ENCODE measurements at places on chromosomes 1 and 21.

DNA sequence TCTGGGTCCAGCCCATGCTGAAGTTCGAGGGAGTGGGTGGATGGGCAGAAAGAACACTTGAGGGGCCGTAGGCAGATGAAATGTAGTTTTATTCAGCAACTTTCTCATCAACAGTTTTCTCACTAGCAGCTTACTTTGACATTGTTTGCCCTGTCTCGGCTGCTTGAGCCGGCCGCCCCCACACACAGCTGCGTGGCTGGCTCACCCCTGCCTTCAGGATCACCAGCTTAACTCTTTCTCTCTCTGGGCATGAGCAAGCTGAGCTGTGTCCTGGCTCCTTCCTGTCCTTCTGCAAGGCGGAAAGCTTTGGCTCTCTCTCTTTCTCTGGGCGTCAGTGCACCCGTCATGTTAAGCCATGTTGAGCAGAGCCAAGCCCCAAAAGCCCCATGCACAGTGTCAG lies 104.4 kb upstream of the GNG12 start:
- DNase-seq = no peak

DNA sequence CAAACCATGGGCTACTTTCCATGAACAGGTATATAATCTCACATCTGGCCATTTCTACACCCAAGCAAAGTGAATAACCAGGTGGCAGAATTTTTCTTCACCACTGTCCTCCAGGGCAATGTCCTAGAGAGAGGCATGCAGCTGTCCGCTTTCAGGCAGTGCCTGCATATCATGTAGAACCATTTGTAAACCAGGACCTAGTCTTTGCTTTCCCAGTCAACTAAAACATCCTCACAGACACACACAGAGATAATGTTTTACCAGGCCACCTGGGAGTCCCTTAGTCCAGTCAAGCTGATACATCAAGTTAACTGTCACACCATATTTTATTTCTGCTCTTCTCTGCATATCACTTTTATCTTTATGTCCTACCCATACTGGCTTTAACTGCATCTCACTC lies 26.2 kb downstream of the TNFSF18 start:
- no peak for DNase-seq

DNA sequence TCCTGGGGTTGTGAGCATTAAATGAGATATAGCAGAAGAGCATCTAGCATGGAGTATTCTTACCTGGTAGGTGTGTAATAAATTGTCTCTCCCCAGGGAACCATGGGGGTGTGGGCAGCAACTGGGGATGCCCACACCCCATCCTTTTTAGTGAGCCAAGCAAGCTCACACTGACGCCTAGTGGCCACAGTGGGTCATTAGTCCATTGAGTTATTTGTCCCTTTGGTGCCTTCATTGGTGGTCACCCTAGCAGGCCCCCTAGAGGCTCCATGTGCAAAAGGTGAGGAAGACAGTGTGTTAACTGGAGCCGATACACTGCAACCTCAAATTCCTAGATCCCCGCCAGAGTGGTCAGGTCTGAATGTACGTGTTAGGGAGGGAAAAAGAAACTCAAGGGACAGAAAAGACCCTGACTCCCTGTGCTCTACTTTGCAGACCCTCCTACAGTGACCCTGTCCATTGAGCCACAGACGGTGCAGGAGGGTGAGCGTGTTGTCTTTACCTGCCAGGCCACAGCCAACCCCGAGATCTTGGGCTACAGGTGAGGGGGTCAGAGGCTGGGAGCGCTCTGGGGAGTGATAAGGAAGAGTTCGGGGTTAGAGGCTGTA lies 93.3 kb upstream of the CD1D start:
- DNase-seq = peak; percentile 44

GRCh38 chr1:183417772-183418491 lies at the start of gene NMNAT2:
TSS of gene NMNAT2 (minus strand) at chr1:183418380. CDS start at chr1:183418267, 113 bp downstream.
- DNase-seq = no peak

- DNase-seq = peak; percentile 77
Measured at GRCh38 chr1:226444901-226445300, 37.0 kb upstream of the PARP1 start.
